ENCODE measurements at places on chromosomes 4 and X.

GRCh38 chr4:77703666-77704065 lies 98.0 kb downstream of the CXCL13 start:
- no peak for DNase-seq

GRCh38 chr4:152063621-152064240 lies 302.9 kb upstream of the GATB start:
- DNase-seq, result no peak

DNA sequence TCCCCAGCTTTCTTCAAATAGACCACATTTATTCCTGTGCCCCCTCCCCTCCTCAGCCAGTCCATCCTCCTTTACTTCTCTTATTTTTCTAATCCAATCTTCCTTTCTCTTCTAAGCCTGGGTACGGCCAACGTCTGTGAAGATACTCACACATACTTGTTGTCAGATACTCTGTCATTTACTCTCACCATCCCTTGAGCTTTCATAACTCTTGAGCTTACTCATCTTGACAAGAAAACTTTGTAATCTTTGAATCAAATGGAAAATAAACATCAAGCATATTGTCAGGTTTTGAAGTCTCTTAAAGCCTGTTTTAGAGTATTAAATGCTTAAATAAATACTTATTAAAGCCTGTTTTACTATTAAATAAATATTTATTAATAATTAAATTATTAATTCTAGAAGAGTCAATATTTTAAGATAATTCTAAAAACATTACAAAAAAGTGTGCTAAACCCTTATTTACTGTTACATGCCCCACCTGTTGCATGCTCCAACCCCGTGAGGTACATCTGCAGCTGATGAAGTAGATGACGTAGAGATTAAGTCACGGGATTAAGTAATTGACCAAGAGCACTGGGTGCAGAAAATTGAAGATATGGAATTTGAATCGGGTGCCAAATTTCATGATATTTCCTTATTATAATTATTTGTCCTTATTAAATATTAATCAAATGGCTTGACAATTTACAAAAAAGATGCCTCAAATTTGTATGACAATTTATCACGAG lies 1.5 kb upstream of the TRIML2 start:
- no peak for DNase-seq

DNA sequence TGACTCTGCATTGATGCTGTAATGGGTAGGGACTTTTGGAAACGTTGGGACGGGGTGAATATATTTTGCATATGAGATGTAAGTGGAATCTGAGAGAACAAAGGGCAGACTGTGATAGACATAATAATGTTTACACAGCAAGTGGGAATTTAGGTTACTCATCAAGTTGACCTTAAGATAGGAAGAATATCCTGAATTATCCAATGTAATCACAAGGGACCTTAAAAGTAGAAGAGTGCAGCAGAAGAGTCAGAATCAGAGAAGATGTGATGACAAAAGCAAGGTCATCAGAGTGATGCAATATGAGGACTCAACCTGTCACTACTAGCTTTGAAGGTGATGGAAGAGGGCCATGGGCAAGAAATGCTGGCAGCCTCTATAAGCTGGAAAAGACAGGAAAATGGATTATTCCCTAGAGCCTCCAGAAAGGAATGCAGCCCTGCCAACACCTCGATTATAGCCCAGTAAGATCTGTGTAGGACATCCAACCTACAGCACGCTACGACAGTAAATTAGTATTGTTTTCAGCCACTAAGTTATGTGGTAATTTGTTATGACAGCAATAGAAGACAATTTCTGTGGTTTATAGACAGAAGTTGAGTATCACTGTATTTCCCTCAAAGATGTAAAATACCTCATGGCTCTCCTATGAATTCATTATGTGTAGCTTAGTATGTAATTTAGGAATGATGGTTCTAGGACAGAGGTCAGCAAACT lies 26.4 kb downstream of the MORC4 start:
- DNase-seq, result no peak

DNA sequence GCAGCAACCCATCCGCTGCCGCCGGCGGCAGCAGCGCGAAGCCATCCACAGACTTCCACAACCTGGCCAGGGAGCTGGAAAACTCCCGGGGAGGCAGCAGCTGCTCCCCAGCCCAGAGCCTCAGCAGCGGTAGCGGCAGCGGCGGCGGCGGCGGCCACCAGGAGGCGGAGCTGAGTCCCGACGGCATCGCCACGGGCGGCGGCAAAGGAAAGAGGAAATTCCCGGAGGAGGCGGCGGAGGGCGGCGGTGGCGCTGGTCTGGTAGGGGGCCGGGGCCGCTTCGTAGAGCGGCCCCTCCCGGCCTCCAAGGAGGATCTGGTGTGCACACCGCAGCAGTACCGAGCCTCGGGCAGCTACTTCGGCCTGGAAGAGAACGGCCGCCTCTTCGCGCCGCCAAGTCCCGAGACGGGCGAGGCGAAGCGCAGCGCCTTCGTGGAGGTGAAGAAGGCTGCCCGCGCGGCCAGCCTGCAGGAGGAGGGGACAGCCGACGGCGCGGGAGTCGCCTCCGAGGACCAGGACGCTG lies 4.9 kb downstream of the PRDM8 start:
- peak; percentile 77 for DNase-seq

GRCh38 chr4:53919535-53919934 lies 144.9 kb downstream of the CHIC2 start:
- no peak for DNase-seq

DNA sequence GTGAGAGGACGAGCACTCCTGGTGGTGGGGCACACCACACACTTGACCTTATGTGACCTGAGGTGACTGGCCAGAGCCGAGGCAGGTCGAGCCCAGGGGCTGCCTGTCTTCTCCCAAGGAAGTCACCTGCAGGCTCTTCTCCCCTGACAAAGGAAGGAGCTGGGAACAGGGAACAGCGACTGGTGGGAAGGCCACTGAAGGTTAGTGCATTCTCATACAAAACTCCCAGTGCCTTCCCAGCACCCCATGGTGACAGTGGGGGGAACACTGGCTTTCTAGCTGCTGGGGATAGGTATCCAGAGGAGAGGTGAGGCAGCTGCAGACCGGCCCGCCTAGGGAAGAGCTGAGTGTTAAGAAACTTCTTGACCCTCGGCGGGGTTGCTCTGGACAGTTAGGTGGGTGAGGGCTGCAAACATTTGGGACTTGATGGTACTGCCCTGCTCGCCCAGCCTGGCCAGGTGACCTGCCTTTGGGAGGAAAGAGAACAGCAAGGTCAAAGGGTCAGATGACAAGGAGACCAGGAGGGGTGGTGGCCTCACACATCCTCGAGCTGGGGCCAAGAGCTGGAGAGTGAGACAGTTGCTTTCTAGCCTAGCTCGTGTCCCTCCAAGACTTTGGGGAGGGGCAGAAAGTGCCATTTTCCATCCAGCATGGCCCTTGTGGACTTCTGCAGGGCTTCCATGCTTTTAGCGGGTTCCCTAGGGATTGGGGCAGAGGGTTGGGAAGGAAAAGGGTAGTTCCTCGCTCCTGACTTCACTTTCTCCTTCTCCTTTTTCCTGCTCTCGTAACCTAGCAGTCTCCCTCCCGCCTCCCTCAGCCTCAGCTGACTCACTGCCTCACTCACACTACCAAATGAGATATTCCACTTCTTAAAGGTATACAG lies 2.7 kb downstream of the NALF2 start:
- no peak for DNase-seq

GRCh38 chr4:139558235-139559088 lies 2.4 kb upstream of the SETD7 start:
- no peak for DNase-seq

- DNase-seq, result no peak
Observed at GRCh38 chrX:131675596-131676194, 131.8 kb downstream of the OR13H1 start.

- peak; percentile 6 for DNase-seq
Observed at GRCh38 chrX:33211356-33212260, at the start of gene DMD. DMD (minus strand) TSS chrX:33211549; CDS start chrX:33211312, 237 bp downstream.

DNA sequence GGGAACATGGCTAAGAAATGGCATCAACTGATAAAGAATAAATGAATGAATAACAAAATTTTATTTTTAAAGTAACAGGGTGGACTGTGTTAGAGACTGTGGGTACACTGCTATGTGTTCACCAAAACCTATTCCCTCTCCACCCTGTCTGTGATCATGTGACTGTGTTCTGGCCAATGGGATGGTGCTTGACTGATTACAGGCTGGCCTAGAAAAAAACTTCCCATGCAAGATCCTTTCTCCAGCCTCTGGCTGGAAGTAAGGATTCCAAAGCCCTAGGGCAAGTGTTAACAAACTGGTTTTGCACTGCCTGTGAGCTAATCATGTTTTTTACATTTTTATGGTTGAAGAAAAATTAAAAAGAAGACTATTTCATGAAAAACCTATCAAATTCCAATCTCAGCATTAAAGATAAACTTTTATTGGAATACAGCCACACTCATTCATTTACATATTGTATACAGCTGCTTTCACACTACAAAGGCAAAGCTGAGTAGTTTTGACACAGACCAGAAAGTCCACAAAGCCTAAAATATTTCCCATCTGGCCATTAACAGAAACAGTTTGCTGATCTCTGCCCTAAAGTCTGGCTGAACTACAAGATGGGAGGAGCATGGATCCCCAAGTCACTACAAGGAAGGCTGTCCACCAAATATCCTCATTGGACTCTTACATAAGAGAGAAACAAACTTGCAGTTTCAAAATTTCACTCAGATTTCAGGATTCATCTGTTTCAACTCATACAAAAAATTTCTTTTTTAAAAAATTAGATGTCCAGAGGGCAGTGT lies 133.2 kb downstream of the ARHGAP6 start:
- DNase-seq, result no peak

DNA sequence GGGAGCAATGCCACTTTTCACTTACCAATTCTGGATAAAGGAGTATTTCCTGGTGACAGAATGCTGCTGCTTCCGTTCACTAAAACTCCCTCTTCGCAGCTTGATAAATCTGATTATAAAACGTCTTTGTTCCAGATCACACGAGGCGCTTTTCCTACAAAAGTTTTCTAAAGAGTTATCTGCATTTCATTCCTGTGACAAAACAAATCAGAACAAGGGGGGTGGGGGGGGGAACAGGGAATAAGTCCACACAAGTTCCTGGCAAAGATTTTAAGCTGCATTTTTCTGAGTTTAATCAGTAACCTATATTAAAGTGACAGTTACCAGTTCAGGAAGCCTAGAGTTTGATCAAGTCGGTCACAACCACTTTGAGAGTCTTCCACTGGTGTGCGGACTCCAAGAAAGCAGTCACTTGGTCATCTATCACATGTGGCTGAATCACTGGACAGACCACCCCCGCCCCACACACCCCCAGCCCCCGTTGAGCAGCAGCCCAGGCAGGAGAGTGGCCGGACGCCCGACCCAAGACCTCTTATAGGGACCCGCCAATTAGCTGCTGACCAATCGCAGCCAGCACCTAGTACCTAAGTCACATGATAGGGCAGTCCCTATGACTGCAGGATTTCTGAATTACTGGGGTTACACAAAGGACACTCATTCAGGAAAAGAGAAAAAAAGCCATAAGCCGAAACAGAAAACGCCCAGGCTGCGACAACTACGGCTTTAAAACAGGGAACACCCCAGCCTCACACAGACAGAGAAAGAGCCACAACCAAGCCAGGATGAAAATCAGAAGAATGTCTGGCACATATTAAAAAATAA lies 569.3 kb upstream of the DIPK2B start:
- DNase-seq, result peak; percentile 16
